Mesenteric fat pad (tissue), 1 donor: ENCODE measurements at places on chromosomes 3 and 15.

GRCh38 chr3:127211118-127212060, 18.5 kb downstream of the PRR23E start:
- peak; percentile 64 for DNase-seq

DNA sequence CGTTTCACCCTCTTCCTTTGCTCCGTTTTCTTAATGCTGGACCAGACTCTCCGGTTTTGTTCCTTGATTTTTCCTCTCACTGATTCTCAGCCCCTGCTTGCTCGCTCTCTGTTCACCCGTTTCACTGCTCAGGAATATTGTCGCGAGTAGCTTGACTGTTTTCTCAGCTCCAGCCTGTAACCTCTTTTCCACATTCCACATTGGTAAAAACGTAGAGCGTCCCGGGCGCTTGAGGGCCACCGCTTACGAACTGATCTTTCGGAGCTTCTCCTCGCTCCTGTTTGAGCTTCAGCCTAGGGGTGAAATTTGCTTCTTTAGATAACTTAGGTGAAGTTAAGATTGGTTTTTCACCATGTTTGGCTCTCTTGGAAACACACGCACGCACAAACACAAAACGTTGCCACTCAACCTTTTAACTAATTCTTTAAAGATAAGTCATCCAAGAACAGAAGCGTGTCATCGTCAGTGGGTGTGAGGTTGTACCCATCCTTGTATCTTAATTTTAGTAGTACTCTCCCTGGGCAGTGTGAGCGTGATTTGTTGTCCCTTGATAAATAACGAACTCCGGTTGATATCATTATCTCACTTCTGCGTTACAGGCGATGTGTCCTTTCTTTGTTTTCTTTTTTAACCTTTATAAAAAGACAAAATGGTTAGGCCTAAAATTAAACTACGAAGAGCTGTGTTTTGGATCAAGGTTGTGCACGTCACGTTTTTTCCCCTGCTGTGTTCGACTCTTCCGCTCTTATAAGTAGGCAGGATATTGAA, 1.0 kb downstream of the PAK2 start:
- DNase-seq, result no peak

DNA sequence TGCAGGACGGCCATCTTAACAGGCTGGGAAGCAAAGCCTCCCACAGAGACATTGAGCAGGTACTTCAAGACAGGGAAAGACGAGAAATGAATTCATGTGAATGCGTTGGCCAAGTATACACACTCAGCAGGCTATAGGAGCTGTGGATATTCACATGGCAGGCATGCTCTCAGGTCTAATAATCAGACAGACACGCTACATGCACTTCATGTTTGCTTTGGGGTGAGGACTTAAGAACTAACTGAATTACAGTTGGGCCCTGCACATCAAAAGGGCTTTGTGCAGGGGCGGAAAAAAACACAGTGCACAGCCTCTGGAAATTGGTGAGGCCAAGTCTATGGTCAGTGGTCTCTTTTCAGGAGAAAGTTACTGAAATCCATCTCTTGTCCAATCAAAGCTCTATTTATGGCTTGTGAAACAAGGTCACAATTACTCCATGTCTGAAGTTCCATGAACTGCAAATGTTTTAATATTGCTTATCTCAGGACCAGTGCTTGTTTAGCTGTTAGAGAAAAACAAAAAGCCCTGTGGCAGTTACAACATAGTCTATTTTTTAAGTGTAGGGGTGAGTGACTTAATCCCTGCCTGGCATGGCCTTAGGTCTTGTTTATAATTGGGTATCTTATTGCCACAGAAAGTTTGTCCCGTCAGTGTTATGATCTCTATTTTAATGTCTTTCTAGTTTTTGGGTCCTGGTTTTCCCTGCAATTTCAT, 100.6 kb upstream of the GOLGA6L6 start:
- peak; percentile 77 for DNase-seq

GRCh38 chr15:70096215-70097062, 1.3 kb downstream of the TLE3 start:
- no peak for DNase-seq

- DNase-seq, result peak; percentile 96
Observed at GRCh38 chr3:48504051-48504946, at the start of gene SHISA5. SHISA5 (minus strand) TSS chr3:48504174; CDS start chr3:48504094, 80 bp downstream.

GRCh38 chr15:96183867-96184266, 146.6 kb upstream of the NR2F2 start:
- no peak for DNase-seq

DNA sequence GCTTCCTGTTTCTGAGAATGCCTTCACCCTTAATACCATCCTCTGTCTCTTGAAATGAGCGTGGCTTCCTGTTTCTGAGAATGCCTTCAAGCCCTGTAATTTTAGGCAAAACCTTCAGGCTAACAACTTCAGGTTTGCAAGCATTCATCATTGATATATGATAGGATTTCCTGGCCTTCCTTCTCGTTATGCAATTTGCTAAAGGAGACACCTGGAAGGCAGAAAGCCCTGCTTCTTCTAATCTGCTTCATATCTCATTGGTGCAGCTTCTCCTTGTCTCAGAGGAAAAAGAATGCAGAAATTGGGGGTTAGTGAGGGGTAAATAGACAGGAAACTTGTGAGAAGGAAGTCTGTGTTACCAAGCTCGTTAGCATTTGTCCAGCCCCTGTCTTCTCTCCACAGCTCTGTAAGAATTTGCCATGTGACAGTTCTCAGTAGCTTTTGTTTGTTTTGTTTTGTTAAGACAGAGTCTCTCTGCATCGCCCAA, 7.3 kb downstream of the ARL6IP5 start:
- DNase-seq, result no peak

DNA sequence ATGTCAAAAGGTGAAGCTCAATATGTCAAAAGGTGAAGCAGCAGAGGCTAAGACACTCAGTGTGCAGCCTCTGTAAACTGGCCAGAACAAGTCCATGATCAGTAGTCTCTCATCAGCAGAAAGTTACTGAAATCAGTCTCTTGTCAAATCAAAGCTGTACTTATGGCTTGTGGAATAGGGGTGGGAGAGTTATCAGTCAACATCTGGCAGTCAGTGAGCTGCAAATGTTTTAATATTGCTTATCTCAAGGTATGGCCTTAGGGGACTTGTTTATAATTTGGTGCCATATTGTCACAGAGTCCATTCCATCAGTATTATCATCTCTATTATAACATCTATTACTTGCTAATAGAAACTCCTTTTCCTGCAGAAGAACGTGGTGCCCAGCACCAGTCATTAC, 14.9 kb upstream of the WDR49 start:
- no peak for DNase-seq

- no peak for DNase-seq
Observed at GRCh38 chr3:182737825-182738224, 55.5 kb upstream of the ATP11B start.

- DNase-seq, result no peak
Observed at GRCh38 chr3:106282943-106283342, 414.1 kb upstream of the CBLB start.
